Stimulated activated CD8-positive, alpha-beta memory T cell treated with anti-CD3 and anti-CD28 coated beads, Interleukin-4, amount 100 ng/mL, for 4 hours (primary cell): ENCODE measurements at places on chromosomes 11 and 22.

GRCh38 chr11:70420008-70420464 is 21.7 kb downstream of the CTTN start:
- DNase-seq = no peak

GRCh38 chr11:66407651-66408050 is 13.2 kb upstream of the NPAS4 start:
- DNase-seq = no peak

GRCh38 chr11:101661559-101661958 is 77.8 kb upstream of the TRPC6 start:
- no peak for DNase-seq

DNA sequence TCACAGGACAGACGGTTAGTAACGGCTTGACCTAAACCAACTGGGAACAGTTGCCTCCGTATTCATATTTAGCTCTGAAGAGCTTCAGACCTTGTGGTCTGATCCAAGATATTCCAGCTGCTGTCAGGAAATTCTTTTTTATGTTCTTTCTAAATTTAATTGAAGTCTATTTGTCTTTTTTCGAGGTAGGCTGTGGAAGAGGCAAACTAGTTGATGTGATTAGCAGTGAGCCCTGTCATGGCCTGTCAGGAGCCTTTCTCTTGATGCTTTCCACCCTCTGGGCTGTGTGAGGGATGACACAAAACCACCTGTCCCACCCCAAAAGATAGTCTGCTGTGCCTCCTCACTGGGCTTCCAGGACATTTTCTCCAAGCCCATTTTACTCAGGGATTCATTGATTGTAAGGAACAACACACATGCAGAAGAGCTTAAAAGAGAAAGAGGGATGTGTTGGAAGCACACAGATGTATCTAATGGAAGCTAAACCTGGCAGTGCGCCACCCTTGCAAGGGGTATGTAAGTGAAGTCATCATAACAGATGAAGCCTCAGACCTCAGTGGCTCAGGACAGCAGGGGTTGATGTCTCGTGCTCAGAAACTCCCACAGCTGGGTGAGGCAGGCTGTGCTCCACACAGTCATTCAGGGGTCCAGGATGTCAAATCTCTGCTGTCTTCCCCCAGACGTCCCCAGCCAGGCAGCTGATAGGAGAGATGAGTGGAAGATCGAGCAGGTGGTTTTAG is 170.0 kb downstream of the NCAM1 start:
- DNase-seq = no peak

GRCh38 chr11:67178878-67179277 is 59.8 kb downstream of the KDM2A start:
- DNase-seq = no peak

DNA sequence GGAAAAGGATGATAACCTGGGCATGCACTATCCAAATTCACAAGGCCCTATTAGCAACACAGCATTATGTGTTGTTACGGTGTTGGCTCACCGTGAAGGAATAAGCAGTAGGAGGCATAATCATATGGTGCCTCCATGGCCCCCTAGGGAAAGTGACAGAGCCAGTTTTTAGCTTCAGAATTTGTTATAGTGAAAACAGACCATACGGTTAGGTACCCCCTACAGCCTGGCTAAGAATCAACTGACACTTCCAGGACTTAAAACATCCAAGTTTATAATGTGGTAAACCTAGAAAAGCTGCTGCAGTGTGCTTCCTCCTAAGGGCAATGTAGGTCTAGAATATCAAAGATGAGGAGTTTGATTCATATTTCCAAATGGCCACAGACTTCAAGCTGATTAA is 30.4 kb downstream of the KIF18A start:
- no peak for DNase-seq

DNA sequence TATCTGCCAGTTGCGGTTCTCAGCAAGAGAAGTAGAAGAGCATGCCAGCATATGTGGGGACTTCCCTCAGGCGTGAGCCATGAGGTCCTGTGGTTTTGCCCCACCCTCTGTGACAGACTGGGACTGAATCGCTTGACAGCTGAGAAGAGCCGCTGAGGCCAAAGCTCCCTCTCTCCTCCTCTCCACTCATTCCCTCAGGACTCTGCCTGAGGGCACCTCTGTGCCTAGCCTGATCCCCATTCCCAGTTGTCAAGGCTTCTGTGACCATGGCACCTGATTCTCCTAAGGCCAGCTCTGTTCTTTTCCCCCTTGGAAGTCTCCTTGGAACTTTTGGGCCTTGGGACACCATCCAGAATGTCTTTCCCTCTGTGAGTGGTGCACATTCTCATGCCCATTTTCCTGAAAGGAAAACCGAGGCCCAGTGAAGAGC is 27.0 kb downstream of the ART5 start:
- DNase-seq = peak; percentile 1

DNA sequence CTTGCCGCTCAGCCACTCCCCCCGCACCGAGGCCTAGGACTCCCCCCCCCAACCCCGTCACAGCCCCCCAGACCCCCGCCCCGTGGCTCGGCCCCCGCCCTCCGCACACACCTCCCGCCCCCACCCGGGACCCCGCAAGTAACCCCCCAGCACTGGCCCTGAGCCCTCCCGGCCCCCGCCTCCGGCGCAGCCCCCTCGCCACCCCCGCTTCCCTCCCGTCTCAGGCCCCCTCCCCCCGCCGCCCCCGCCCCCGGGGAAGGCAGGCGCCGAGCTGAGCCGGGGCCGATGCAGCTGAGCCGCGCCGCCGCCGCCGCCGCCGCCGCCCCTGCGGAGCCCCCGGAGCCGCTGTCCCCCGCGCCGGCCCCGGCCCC is 1.5 kb downstream of the SHANK3 start:
- no peak for DNase-seq

GRCh38 chr11:35257281-35257680 is 118.3 kb downstream of the CD44 start:
- DNase-seq = no peak

GRCh38 chr11:130403271-130403804 is 25.1 kb downstream of the ADAMTS8 start:
- DNase-seq = no peak

GRCh38 chr22:47059076-47059475 is 296.6 kb downstream of the TBC1D22A start:
- no peak for DNase-seq

DNA sequence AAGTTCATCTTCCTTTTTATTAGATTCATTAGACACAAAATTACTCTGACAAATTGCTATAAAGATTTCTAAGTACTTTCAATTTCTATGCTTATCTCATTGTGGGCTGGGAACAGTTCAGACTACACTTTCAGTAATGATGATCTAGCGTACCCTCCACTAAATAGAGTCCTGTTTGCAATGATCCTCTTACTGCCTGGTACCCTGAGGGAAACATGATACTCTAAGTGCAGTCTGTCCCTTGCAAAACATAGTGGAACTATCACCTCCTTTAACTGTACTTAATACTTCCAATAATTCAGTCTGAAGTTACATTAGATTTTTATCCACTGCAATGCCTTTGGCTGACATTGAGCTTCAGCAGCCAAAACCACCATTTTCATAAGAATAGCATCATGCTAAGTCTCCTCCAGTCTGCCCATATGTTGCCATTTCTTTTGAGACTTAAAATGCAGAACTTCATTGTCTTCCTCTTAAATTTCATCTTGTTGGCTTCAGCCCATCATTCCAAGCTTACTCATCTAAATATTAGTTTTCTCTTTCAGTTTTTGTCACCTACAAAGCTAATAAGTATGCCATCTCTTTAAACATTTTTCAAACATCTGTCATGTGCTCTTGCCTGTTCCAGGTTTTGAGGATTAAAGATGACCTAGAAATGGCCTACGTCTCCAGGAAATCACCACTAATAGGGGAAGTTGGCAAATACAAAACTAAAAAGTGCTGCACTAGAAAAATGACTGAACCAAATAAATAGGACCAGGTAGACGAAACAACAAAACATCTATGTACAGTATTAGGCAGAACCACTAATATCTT is 55.5 kb downstream of the PAK1 start:
- DNase-seq = no peak

DNA sequence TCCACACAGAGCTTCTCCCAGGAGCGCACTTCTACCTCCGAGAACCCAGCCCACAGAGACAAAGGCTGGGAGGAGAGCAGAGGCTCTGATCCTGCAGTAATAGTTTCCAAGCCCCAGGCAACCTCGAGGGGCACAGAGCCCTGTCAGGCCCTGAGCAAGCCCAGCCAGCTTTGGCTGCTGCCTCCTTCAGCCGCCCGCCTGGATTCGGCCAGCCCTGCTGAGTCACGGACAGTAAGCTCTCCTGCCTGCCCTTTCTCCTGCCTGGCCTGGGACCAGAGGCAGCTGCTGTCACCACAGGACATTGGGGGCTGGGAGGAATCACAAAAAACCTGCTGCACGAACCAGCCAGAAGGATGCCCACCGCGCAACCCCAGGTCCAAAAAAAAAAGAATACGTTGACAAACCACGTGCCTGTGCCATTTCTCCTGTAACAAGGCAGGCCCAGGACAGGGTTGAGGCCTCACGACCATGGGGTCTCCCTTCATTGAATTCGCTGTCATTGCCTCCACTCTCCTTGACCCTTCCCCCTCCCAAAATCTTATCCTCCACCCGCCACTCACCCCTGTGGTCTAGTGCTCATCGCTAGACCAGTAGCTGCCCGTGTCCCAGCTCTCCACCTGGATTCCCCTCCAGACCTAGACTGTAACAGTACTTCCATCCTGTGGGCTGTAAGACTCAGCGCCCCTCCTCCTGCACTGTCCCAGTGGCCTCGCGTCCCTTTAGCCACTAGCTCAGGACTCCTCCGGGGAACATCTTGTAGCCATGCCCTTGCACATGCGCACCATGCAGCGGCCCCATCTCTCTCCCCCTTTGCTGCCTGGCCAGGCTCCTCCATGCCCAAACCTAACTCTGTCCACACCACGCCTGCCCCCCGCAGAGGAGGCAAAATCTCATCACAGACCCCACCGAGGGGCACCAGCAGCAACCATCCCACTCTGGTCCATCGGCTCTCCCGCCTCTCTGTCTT is 7.4 kb upstream of the SLC22A12 start:
- DNase-seq = no peak

DNA sequence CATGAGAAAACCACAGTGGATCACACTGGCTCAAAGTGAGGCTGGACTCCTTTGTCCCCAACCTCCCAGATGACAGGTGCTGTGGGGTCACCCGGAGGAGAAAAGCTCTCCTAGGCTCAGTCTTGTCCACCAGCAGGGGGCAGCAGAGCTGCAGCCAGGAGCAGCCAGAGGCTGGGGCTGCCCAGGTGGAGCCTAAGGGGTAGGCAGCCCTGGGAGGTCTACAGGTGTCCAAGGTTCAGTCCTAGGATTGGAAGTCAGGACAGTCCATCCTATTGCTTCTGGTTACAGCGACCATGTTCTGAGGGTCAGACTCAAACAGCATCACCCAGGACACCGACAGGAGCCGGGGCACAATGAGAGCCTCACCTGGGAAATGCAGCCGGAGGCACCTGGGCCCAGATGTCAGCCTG is 77.6 kb upstream of the IGLL5 start:
- no peak for DNase-seq

DNA sequence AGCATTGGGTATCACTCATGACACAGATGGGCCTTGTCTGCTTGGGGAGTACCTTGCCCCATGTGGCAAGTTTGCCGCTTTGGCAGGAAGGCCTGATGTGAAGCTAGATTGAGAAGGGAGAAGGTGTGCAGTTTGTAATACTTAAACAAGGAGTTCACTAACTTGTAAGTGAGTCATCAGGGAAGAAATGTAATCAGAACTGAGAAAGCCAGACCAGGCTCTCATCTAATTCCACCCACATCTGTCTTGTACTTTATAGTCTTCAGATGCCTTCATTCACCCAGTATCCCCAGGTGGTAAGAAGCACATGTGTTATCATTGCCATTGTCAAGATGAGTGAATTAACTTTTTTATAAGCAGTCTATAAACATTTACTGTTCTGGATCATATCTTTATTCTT is 116.0 kb upstream of the DDI1 start:
- no peak for DNase-seq

DNA sequence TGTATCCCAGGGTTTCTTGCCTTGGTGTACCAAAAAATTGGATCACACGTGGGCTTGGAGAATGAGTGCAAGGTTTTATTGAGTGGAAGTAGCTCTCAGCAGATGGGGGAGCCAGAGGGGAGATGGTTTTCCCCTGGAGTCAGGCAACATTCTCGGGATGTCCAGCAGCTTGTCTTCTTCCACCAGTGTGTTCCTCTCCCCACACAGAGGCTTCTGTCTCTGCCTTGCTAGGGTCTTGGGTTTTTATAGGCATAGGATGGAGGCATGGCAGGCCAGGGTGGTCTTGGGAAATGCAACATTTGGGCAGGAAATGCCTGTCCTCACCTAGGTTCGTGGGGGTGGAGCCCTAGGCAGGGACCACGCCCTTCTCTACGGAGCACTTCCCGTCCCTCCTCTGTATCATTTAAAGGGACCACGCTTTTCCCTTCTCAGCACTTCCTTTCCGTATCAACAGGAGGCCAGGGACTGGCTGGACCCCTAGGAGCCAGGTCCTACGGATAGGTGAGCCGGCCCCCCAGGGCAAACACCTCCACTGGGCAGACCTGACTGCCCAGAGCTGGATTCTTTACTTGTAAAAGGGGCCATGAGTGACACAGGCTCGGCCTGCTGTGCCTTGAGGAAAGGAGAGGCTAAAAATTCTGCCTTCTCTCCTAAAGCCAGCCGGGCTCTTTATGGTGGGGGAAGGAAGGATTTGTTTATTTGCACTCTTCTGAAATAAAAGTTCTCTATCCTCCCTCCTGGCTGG is 55.3 kb upstream of the CCDC188 start:
- peak; percentile 30 for DNase-seq

GRCh38 chr11:76506833-76507232 is 62.0 kb downstream of the EMSY start:
- DNase-seq = no peak

- DNase-seq = no peak
Observed at GRCh38 chr11:77079666-77080065, 12.9 kb downstream of the CAPN5 start.

GRCh38 chr11:63554877-63555223 is 8.3 kb downstream of the PLAAT2 start:
- DNase-seq = no peak

DNA sequence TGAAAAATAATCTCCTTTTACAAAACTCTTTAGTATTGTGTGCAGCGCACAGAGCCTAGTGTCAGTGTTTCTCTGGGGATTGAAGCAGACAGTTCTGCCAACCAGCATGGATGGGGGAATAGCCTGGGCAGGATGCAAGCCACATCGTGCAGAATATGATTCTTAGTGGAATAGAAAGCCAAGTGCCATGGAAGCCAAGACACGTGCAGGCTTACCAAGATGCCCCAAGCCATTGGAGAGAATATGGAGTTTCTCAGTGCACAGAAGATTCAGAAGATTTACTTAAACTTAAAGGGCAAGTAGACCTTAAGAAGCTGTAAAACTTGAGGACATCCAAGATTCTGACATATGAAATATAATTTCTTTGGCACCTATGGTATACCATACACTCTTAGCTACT is 917.6 kb downstream of the NTM start:
- no peak for DNase-seq
